ENCODE measurements at places on chromosomes 5 and 9. TPM values are rescaled to one million over a fixed set of nuclear protein-coding genes. Genes with fewer than 3 reads are reported as not detected.

DNA sequence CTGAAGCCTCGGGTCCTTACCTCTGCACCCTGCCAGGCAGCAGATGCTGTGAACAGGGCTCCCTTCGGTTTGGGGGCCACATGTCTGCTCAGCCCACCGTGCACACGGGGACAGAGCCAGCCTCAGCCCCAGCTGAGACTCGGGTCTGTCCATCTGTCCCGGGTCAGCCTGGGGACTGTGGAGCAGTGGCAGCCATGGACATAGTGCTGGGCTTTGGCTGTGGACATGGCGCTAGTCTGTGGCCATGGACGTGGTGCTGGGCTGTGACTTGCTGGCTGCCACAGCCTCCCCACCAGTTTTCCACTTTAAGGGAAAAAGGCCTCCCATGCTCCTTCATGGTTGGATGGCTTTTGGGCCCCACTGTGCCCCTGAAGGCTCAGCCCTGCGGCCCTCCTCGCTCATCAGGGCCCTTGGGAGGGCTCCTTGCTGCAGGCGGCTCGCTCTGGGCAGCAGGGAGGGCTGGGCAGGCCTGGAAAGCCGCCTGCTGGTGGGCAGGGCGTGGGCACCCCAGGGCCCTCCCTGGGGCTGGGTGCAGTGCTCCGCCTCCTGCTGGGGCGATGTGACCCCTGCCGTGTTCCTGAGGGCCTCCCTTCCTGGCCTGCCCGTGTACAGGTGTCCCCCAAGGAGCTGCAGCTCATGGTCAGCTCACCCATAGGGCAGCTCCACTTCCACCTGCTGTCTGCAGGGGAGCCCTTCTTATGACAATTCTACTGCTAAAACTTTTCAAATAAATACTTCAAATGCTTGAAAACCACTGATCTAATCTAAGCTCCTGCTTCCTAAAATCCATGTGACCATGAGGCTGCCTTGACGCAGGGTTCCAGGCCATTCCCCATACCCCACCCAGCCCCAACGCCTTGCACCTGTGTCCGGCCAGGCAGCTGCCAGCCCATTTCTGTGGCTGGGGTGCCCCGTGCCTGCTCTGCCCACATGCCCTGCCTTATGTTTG lies 112.1 kb upstream of the LMX1B start:
- DNase-seq: no peak

GRCh38 chr5:169873642-169874041 lies 106.7 kb downstream of the INSYN2B start:
- no peak for DNase-seq

- DNase-seq: no peak
Measured at GRCh38 chr5:137220523-137220927, 278.6 kb downstream of the SPOCK1 start.

- peak; percentile 8 for DNase-seq
Measured at GRCh38 chr5:452978-453710, 10.2 kb downstream of the EXOC3 start.

DNA sequence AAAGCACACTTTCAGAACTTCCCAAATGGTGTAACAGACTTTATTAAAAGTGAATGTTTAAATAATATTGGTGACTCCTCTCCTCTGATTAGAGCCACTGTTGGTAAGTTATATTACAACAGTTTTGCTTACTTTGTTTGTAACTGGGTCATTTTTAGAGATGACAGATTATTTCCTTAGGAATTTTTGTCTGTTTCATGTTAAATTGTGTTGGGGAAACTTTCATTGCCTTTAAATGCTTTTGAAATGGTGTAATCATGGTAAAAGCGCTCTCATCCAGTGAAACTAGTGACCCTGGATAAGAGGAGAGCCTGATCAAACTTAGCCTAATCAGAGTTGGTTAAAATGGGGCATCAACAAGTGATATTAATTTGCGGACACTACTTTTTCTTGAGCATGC lies 39.4 kb downstream of the TNPO1 start:
- no peak for DNase-seq

DNA sequence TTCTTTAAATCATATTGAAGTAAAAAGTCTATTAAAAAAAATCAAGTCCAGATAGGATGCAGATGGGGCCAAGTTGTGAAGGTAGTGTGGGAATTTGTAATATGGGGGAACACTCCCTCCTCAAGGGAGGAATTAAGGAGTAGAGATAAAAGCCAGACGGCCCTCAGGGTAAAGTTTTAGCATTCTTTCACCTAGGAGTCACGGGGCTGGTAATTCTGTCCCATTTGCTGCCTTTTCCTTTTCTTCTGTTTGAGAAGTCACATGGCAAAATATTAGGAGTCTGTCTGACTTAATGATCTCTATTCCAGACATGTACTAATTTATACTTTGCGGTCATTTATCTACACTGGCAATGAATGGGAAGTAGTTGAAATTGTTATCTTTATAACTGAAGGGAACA lies 61.9 kb downstream of the SNX24 start:
- DNase-seq: no peak

- no peak for DNase-seq
Measured at GRCh38 chr9:4680750-4681149, 1.4 kb downstream of the CDC37L1 start.

Gene GRXCR2
- total RNA-seq: not detected

- no peak for DNase-seq
Measured at GRCh38 chr9:131833083-131833482, 93.2 kb upstream of the RAPGEF1 start.

DNA sequence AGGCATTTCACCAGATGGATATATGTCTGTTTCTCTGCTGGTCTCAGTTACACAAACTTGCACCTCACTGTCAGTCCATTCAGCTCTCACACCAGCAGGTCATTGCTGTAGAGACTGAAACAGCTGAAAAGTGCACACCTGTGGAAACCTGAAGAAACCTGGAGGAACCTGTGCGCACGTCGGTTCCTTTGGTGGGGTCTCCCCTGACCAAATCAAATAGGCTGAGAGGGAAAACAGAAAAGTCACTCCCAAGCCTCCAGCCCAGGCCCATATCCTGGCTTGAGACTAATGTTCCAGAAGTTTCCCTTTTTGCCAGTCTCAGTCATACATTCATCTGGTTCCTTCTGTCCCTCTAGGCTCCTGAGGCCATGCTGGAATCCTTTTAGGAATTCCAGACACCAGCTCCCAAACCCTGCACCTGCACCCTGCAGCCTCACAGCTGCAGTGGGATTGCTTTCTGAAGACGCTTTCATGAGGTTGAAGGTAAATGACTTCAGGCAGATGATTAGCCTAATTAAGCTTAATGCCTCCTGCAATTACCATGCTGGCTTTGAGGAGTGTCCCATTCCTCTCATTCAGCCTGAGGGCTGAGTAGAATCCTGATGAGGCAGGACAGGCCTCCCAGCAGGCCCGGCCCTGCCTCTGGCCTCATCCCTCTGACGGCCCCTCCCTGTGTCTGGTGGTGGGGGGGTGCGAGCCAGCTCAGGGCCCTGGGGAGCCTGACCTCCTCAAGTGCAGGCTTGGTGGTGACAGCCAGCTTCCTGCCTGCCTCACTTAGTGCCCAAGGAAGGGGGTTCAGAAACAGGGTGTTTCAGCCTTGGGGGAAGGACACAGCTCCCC lies 24.3 kb upstream of the CXCL14 start:
- no peak for DNase-seq

Gene UGCG
- total RNA-seq: 62.6 TPM
